ENCODE measurements at places on chromosomes 6 and 20.

DNA sequence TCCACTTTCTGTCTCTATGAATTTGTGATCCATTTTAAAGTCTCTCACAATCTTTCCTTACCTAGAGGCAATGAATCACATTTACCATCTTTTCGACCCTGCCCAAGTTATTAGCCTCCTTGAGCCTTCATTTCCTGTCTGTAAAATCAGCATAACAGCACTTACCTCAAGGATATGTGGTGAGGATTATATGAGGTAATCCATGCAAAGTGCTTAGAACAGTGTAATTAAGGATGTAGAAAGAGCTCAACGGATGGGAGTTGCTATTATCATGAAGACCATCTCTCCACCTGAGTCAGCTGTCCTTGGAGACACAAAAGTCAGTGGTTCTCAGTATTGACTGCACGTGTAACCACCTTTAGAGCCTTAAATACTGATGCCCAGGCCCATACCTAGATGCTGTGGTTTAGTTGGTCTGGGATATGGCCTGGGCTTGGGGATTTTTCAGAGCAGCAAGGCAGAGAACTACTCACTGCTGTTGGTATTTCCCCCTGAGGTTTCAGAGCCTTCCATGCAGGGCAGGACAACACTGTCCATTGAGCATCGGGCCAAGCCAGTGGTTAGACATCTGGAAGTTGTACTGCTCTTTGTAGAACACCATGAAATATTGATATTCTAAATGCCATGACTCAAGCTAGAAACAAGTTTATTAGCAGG is 55.8 kb downstream of the LYRM2 start:
- DNase-seq: no peak

DNA sequence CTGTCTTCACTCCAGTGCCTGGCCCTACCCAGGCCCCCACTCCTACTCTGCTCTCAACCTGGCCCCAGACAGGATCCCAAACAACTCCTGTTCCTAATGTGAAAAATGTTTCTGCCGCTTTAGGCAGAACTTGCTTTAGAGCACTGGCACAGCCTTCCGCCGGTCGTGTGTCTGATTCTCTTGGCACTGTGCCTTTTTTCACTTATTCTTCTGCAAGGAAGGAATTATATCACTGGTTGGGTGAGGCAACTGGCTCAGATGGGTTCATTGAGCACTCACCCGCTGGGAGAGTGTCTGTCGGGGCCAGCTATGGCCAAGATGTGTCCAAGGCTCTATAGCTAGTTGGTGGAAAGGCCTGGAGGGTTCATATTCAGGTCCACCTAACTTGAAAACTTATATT is 33.6 kb upstream of the HLA-A start:
- no peak for DNase-seq

GRCh38 chr20:37356387-37356786 is 10.4 kb downstream of the SRC start:
- peak; percentile 74 for DNase-seq

GRCh38 chr6:57068061-57068460 is 21.6 kb downstream of the KIAA1586 start:
- DNase-seq: no peak

DNA sequence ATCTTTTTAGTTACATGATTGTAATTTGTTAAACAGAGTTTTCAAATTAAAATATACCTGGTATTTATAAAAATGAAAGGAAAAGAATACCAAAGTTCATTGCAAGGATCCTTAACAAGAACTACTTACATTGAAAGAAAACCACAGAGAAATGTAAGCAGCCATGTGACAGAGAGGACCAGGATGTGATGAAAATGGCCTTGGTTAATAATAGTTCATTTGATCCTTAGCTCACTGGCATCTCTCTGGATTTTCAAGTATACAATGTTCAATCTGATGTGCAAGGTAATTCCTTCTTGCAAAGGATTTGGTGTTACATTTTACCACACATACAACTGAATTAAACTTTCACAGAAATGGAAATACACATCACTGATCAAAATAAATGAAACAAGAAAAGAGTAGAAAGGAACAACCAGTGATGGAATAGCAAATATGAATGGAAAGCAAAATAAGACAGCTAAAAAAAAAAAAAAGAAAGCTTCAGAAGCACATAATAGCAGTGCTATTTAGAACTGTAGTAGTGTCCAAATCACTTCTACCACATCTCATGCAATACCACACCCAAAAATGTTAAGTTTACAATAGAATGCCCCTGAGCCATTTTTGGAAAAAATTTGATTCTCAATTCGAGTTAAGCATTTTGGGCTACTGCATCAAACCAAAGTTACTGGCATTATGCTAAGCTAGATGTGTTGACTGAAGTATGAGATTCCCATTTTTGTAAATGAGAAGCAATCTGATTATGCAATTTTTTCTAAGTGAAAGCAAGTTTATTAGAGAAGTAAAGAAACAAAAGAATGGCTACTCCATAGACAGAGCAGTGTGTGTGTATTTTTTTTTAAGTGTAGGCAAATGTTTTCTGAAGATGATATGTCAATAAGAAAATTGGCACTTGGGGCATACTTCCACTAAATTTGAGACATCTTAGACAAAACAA is 22.6 kb upstream of the HLA-A start:
- no peak for DNase-seq

- no peak for DNase-seq
Observed at GRCh38 chr6:167094820-167095637, 27.9 kb upstream of the CCR6 start.

DNA sequence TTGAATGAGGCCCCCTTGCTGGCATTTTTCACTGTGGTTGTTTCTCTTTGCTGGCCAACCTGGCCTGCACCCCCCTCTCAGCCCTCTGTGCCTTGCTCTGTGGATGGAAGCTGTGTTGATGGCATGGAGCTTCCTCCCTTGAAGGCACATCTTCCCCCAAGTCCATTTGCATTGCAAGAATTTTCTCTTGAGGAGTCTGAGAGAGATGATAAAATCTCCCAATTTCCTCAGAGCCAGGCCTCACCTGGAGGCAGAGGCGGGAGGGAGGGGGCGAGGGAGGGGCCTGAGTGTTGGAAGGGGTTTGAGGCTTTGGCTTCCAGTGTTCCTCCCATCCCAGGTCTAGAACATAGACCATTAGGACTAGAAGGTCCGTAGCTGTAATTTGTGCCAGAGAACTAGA is 175.1 kb downstream of the SCP2D1 start:
- DNase-seq: no peak

GRCh38 chr20:61766921-61767610 is 298.6 kb downstream of the TAF4 start:
- no peak for DNase-seq

GRCh38 chr20:12598894-12599293 is 409.9 kb upstream of the SPTLC3 start:
- no peak for DNase-seq

- DNase-seq: peak; percentile 63
Observed at GRCh38 chr6:142925575-142926110, 19.3 kb downstream of the HIVEP2 start.

- DNase-seq: no peak
Observed at GRCh38 chr20:16404171-16404570, 169.1 kb downstream of the KIF16B start.
